ENCODE measurements at places on chromosomes 13 and 19.
A peak's percentile ranks its signal among the peaks of the same experiment; 100 is the strongest.

DNA sequence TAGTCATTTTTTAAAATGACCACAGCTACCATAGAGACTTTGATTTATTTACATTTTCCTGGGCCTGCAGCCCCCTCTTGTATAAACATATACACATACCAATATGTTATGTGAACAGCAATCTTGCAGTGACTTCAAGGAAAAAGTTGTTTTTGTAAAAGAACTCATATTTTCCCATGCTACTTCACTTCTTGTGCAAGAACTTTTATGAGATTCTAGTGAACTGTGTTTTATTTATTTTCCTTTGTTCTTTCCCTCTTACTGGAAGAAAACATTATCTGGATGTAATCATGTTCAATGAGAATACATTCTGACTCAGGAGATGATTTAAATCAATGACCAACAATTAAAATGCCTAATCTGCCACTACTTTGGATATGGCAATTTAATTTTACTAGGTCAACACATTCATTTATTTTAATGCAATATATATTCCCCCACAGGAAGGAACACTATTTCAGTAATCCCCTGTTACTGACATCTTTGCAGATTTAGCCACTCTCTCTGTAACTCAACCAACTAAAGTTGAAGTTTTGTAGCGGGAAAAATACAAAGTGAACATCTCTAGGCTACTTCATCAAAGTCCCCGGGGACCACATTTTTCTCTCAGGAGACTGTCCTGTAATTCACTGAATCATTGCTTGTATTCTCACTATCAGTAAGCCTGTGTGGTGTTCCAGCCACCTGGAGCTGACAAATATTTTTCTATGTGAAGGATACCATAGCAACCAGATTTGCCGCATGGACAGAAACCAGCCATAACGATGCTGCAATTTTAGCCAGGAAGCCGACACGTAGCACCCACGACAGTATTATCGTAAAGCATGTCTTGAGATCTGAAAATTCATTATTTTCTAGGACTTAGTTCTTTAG is 90.5 kb downstream of the STARD13 start:
- peak; percentile 92 for DNase-seq

DNA sequence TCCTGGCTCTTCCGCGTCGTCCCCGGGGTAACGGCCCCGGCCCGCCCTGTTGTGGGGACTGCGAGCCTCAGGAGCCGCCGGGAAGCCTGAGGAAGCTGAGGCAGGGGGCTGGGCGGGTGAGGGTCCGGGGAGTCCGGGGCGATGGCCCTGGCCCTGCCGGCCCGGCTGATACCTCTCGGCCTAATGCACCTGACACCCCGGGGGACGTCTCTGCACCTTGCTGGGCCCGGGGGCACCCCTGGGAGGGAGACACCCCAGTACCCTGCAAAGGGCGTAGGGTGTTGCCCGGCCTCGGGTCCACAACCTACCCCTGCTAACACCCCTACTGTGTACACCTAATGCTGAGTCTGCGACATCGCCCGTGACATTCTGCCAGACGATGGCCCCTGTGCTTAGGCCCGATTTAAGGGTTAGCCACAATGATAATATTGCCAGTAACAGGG is 410 bp downstream of the PIN1 start:
- no peak for DNase-seq

DNA sequence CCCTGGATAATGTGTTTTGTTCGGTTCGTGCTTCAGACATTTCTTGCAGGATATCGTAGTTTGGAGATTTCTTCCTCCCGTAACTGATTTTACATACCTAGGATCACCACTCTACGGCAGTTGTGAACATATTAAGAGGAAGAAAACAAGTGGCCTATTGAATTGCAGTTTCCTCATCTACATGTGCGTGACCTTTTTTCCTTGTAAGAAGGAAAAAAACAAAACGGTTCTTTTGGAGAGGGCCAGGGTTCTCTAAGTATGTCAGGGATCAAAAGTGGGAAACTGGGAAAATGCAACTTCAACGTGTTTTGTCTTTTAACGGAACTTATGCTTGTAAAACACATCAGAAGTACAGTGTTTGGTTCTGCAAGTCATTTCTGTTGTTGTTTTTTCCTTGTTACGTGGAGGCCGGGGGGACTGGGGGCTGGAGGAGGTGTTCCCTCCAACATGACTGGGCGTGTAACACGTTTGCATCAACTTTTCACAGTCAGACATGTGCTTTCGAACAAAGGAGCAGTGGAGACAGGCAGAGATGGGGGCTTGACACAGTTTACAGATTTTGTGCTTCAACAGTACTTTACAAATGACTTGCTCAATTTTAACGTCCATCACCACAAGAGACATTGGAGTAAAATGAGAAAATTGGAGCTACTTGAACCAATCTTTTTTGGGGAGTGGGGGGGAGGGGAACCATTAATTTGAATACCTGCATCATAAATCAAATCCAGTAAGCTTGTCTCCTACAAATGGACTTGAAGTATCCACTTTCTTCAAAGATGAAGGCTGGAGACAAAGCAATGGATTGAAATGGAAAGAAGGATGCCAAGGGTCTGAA is 3.8 kb downstream of the ZC3H4 start:
- DNase-seq, result no peak

- DNase-seq, result no peak
Measured at GRCh38 chr13:99829161-99829560, 142.4 kb downstream of the ZIC5 start.

GRCh38 chr13:91212231-91212630 is 135.3 kb upstream of the MIR17HG start:
- DNase-seq, result no peak

DNA sequence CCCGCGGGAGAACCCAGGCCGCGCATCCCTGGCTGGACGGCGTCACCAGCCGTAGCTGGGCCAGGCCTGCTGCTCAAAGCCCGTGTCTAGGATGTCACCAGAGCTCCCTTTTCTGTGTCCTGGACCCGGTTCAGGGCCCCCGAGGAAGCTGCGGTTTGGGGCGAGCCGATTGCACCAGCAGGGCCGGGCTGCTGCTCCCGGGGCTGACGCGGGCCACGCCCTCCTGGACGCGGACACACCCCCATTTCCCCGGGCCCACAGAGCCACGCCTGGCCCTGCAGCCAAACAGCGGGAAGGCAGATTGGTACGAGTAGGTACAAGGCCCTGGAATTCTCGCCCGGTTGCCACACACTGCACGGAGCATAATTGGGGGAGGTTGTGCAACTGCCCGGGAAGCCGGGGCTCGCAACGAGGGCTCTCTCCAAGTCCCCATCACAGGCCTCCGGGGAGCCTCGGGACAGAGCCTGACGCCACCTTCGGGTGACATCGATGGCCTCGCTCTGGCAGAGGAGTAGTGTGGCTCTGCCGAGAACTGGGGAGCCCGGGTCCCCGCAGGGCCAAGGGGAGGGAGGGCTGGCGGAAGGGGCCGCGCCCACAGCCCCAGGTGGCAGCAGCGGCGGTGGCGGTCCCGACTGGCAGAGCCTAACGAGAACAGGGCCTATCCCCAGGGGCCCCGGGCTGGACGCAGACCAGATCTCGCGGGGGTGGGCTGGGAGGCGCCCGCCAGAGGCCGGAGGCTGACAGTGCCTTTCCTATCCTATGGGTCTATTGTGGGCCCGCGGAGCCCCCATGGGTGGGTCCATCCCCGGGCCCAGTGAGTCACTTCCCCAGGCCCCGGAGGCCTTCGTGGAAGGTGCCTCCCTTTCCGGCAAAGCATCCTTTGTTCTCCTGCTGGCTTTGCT is 23.5 kb downstream of the KCTD15 start:
- no peak for DNase-seq

DNA sequence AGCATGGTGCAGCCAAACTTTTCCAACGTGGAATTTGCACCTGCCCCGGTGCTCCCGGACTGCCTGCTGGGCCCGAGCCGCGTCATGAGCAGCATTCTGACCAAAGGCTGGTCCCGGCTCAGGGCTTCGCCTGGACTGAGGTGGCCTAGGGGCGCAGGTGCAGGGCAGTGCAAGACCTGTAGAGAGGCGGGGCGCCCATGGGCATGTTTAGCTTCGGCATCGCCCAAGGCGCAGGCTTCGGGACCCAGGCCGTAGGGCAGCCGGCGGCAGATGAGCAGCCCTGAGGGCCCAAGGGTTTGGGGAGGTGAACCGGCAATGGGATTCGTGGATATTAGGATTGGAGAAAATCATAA is 23.8 kb downstream of the LRFN3 start:
- DNase-seq, result no peak

DNA sequence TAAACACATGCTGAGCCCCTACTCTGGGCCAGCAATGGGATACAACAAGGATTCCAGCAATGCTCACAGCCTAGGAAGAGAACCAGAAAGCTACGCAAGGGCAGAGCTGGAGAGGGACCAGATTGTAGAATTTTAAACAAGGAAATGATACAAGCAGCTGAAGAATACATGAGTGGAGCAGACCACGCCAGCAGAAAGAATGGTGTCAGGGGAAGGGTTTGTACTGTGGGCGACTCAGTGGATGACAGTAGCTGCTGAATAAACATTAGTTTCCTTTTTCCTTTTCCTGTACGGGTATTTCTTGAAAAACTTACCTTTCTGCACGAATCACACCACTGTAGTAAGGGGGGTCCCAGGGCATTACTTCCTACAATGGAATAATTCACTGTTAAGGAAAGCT is 30.7 kb downstream of the MIPEP start:
- no peak for DNase-seq

DNA sequence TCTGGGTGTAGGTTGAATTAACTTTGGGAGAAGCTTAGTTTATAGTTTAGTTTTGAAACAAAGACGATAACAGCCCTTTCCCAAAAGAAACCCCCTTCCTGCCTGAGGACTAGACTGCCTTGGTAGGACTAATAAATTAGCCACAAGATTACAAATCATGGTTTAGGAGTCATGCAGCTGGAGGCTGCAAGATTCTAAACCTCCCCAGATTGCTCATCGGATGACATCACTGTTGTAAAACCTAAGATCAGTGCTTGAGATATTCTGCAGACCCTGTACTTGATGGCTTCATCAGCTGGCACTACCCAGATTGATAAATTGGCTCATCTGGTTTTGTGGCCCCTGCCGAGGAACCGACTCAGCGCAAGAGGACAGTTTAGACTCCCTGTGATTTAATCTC is 35.9 kb upstream of the MPHOSPH8 start:
- no peak for DNase-seq

- DNase-seq, result no peak
Measured at GRCh38 chr19:2127758-2128157, 23.6 kb downstream of the AP3D1 start.

DNA sequence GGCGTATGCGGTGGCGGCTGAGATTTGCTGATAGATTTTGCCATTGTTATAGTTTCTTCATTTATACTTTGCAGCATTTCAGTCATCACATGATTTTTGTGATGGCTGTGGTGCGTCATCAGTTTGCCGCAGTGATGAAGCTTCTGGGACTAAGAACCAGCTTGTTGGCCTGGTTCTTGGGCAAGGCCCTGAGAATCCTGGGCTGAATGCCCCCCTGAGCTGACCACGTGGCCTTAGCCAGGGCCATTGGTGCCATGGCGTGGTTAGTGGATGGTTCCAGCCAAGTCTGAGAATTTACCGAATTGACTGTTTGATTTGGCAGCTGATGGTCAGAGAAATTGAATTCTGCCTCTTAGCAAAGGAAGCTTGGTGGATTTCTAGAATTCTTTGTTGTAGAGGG is 17.8 kb downstream of the GATAD2A start:
- no peak for DNase-seq

GRCh38 chr19:50152578-50152977 is 10.5 kb downstream of the IZUMO2 start:
- DNase-seq, result no peak

GRCh38 chr19:40389404-40390083 is 437 bp downstream of the HIPK4 start:
- no peak for DNase-seq

DNA sequence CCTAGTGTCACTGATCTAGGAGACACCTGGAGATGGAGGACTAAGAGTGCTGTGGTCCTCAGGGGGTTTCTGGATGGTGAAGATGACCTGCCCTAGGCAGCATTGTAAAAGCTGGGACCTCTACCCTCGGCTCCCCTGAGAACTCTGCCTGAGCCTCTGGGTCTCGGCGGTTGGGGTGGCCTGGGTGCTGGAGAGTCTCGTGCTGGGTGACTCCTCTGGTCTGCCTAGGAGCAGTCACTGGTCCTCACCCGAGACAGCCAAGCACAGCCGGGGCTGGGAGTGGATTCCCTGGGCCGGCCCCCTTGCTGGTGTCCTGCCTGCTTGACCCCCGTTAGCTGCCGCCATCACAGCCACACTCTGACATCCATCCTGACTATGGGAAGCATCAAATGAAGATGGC is 6.7 kb downstream of the KCTD15 start:
- DNase-seq, result no peak

DNA sequence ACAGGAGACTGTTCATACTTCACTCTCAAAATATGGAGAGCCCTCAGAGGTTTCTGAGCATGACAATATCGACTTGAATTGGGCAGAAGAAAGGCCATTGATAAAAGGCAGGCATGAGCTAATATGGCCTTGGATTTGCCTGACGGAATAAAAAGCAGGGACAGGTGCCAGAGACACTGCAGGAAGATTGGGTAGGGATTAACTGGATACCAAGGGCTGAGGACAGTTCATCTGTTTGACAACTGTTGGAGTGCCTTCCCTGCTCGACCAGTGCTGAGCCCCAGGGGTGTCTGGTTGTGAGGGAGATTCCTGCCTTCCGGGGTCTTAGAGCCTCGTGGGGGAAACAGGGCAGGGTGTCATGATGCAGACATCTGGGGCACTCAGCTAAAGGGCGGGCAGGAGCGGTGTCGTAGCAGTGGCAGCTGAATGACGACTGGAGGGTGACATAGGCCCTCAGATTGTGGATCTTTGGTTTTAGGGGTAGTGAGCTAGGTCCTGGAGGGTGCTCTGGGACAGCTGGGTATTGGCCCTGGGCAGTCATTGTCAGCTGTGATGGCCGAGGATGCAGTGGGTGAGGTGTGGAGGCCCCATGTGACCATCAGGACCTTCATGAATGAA is 12.3 kb downstream of the GATAD2A start:
- no peak for DNase-seq

DNA sequence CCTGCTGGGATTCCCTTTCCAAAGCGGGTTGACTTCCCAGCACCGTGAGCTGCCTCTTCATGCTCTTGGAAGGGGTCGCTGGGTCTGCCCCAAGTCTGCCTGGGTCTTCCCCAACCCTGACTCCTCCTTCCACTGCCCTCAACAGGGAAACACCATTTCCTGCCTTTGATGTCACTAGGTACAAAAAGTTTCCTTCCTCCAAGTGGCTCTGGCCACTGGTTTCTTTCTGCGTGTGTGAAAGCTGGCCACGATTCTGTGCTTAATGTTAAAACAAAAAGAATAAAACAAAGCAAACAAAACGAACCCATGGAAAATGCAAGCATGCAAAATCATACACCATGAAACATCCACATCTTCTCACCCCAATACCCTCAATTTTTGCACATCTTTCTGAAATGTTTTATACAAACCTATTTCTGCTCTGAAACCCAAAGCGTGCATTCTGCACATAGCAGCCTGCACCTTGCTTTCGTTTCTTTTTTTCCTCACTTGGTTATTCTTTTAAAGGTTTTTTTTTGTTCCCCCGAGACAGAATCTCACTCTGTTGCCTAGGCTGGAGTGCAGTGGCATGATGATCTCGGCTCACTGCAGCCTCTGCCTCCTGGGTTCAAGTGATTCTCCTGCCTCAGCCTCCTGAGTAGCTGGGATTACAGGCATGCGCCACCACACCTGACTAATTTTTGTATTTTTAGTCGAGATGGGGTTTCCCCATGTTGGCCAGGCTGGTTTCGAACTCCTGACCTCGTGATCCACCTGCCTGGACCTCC is 12.5 kb upstream of the TNFSF9 start:
- DNase-seq, result no peak

GRCh38 chr19:49069026-49069425 is 3.5 kb downstream of the KCNA7 start:
- DNase-seq, result no peak

Measured in brain pericyte (primary cell).